ENCODE measurements at places on chromosomes 4 and X. TPM values are rescaled to one million over a fixed set of nuclear protein-coding genes. Genes with fewer than 3 reads are reported as not detected.

DNA sequence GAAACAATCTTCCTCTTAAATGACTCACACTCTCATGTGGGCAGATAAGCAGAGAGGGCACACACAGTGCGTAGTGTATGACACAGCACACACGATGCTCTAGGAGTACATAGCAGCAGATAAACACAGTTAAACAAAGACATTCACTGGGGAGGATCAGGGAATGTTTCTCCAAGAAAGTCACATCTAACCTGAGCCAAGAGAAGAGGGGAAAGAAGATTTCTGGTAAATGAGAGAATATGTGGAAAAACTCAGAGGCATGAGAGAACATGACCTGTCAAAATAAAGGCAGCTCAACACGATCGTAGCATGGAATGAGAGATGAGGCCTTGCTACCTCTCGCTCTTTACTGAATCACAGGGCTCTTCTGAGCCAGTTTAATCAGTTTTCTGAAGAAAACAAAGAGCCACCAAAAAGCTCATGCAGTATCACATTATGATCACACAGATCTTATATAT lies 251.0 kb downstream of the ANK2 start:
- no peak for DNase-seq
- no peaks in the 10 kb centered on the region for H3K36me3 ChIP-seq
- no peak overlapping the region for H3K27ac ChIP-seq
- no peaks in the 10 kb centered on the region for H3K27me3 ChIP-seq

- H3K27me3 ChIP-seq, result peaks cover 27% of the 10 kb centered on the region
- H3K27ac ChIP-seq, result no peak within 1 kb of the TSS
- H3K36me3 ChIP-seq, result no peaks in the 10 kb centered on the region
- no peak for DNase-seq
- H3K4me3 ChIP-seq, result peak within 1 kb of the TSS; percentile 48
- peaks cover 3% of the 10 kb centered on the region for H3K4me1 ChIP-seq
These were observed at the start of gene KCNIP4 for GRCh38 chr4:21948347-21949072. KCNIP4 (minus strand) TSS chr4:21948772.

DNA sequence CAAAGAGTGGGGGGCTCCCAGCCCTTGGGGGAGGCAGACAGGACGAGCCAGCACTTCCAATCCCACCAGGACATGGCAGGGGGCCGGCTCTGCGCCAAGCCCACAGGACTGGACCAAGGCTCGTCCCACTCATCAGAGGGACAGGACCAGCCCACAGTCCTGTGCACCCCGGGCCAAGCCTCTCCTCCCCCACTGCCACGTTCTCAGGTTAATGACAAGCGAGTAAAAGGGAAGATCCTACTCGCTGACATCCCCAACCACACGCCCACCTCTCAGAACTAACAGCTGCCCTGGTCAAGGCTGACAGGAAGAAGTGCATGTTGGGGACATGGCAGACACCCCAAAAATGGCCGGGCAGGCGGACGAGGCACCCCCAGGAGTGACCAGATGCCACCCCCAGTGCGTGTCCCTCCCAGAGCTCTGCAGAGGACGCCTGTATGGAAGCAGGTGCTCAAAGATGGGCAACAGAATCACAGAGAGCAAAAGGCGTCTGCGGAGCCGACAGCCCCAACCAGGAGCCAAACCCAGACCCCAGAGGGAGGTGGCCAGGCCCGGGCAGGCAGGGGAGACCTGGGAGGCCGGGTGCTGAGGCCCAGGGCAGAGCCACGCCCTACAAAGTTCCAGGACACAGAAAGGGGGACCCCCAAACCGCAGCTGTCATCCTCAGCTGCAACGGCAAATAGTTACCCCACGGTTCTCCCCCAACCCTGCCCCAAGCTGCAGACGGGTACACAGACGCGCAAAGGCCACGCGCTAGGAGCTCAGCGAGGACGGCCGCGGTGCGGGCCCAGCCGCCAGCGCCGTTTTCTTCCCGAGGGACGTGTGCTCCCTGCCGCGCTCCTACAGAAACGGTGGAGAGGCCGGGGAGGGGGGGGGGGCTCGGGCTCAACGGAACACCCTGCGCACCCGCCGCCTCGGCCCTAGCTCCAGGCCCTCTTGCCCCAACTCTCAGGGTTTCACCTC lies 1.7 kb downstream of the CTBP1 start:
- H3K4me3 ChIP-seq, result peak overlapping the region; percentile 95
- no peaks in the 10 kb centered on the region for H3K27me3 ChIP-seq
- no peak for DNase-seq
- peak overlapping the region; percentile 76 for H3K27ac ChIP-seq
- peaks cover 3% of the 10 kb centered on the region for H3K36me3 ChIP-seq

The DAPP1 gene
- polyA plus RNA-seq, result 73.1 TPM

- DNase-seq, result no peak
- H3K27ac ChIP-seq, result no peak overlapping the region
- no peaks in the 10 kb centered on the region for H3K36me3 ChIP-seq
- H3K27me3 ChIP-seq, result no peaks in the 10 kb centered on the region
- H3K4me3 ChIP-seq, result no peak overlapping the region
These were observed 109.3 kb downstream of the AFF2 start for GRCh38 chrX:148609515-148610327.

DNA sequence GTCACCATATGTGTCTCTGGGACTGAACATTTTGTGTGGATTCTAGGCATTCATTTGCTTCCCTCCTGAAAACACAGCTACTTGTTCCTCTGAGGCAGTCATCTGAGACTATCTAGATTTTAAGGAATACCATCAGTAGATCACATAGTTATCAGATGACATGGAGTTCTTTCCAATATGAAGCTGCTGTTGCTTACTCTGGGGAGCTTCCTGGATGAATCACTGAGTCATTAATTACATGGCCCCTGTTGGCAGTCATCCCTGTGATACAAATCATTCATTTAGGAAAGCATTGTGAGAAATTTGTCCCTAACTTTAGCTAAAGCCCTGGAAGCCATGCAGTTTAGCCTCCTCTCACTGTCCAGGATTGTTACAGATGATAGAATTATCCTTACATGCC lies 98.2 kb upstream of the ARSJ start:
- no peaks in the 10 kb centered on the region for H3K27me3 ChIP-seq
- H3K4me3 ChIP-seq, result no peak overlapping the region
- H3K27ac ChIP-seq, result peak overlapping the region; percentile 26
- H3K4me1 ChIP-seq, result peaks cover 11% of the 10 kb centered on the region

DNA sequence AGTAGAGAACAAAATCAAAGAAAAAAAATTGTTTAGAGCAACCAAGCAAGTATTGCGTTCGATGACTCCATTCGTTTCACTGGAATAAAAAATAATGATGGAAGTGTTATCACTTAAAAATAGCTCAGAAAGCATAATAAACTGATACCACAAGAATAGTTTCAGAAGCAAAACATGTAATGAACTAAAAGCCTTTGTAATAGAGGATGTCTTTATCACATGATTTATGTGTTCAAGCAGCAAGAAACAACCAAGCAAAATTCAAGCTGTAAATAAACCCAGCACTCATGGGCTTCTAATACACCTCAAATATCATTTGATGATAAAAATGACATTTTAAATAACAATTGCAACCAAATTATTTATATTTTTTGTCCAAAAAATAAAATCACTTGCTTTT lies 192.2 kb downstream of the NDST4 start:
- no peak overlapping the region for H3K4me3 ChIP-seq
- no peak for DNase-seq
- no peaks in the 10 kb centered on the region for H3K4me1 ChIP-seq
- H3K36me3 ChIP-seq, result no peaks in the 10 kb centered on the region
- H3K27me3 ChIP-seq, result no peaks in the 10 kb centered on the region

- no peaks in the 10 kb centered on the region for H3K27me3 ChIP-seq
- H3K27ac ChIP-seq, result no peak overlapping the region
- DNase-seq, result no peak
- H3K4me1 ChIP-seq, result no peaks in the 10 kb centered on the region
- H3K36me3 ChIP-seq, result no peaks in the 10 kb centered on the region
These were observed 308.5 kb upstream of the AADAT start for GRCh38 chr4:170398218-170398617.

The PPP2R2C gene
- 20.2 TPM for polyA plus RNA-seq

GRCh38 chr4:176755613-176756012 lies 37.1 kb downstream of the VEGFC start:
- H3K4me1 ChIP-seq, result peaks cover 7% of the 10 kb centered on the region
- no peaks in the 10 kb centered on the region for H3K27me3 ChIP-seq
- no peak overlapping the region for H3K27ac ChIP-seq
- no peak overlapping the region for H3K4me3 ChIP-seq

- H3K4me3 ChIP-seq, result no peak overlapping the region
- no peaks in the 10 kb centered on the region for H3K27me3 ChIP-seq
- DNase-seq, result no peak
- H3K36me3 ChIP-seq, result no peaks in the 10 kb centered on the region
- no peak overlapping the region for H3K27ac ChIP-seq
These were observed 457.7 kb downstream of the NKX6-1 start for GRCh38 chr4:84041426-84041825.
